HEK293T (cell line): ENCODE measurements at places on chromosomes 12 and 14.

DNA sequence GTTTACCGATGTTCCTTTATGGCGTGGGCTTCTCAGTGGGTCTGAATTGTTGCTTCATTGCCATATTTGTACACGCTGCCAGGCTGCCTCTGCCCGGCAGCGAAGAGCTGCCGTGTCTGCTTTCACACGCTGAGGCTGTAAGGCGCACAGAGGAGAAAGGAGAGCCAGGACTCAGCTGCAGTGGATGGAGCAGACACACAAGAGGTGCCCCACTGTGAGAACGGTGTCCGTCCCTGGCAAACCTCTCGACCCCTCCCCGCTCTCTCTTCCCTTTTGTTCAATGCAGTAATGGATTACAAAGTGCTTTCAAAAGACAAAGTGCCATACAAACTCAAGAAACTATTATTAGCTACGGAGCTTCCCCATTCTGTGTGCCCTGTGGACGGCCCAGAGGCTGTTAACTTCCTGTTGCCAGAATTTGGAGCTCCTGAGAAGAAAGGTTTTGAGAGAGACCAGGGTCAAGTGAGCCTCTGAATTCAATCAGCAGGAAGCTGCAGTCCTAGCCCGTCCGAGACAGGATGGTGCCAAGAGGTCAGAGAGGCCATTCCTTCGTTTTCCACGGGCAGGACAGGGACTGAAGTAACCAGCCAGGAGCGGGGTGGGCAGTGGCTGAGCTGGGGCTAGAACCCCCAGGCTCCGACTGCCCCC is 15.8 kb downstream of the CCND2 start:
- DNase-seq = no peak

DNA sequence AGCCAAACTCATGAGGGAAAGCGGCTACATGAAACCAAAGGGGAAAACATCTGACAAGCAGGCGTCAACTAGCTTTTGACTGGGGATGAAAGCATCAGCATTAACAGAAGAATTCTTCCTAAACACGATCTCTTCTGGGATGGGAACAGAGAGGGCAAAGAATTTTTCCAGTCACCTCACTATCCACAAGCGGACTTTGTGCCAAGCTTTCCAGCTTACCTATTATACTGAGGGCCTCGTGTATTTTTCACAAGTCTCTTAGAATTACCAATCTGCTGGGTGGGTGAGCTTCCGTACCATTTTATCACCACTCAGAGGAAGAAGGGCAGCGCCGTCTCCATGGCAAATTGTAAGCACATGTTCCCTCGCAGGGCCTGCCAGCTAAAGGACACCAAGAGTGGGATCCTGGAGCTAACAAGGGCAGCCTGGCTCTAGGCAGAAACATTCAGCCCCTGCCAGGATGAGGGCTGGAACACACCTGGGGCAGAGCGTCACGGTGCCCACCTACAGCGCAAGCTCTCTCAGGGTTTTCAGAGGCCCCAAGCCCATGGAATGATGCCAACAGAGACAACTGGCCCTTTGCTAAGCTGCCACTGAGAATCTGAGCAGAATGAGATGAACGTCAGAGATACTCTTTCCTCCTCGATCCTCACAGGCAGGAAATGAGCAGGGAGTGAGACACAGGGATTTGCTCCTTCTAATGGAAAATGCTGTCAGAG is 74.6 kb downstream of the CHGA start:
- DNase-seq = no peak

DNA sequence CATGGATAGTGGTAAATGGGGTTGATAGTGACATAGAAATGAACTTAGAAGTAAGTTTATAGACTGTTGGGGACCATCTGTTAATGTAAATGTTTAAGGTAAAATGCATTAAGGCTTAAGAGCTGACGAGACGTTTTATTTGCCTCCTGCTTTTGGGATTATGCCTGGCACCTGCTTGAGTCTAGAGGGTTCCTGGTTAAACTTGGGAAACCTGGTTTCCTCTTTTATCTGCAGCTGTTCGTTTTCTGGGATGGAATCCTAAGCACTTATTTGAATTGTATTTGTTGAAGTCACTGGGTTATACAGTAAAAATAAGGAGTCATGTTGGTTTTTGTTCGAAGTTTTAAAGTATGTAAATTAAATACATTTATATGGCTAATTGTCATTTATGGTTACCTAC is 914.7 kb downstream of the NRXN3 start:
- DNase-seq = no peak

- DNase-seq = no peak
Measured at GRCh38 chr12:130873825-130874224, 2.0 kb downstream of the RAN start.

DNA sequence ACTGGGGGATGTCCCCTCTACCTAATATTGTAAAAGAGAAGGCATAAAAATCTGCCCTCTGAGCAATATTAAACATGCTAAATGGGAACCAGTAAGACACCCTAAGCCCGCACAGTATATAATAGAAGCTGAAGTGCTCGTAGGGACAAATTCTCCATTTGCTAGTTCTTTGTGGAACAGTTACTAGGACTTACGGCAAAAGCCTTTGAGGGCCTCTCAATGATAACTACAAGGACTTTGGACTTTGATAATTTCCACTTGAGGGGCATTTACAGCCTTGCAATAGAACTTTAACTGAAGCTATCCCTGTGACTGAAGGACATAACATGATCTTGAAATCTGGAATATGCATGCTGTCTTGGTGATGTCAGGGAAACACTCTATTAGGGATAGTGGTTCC is 111.5 kb upstream of the IFNG-AS1 start:
- no peak for DNase-seq

DNA sequence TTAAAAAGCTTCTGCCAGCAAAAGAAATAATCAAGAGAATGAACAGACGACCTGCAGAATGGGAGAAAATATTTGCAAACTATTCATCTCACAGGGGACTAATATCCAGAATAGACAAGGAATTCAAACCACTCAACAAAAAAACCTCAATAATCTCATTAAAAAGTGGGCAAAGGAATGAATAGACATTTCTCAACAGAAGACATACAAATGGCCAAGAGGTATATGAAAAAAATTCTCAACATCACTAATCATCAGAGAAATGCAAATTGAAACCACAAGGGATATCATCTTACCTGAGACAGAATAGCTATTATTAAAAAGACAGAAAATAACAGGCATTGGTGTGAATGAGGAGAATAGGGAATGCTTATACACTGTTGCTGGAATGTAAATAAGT is 270.0 kb downstream of the DACT1 start:
- no peak for DNase-seq

DNA sequence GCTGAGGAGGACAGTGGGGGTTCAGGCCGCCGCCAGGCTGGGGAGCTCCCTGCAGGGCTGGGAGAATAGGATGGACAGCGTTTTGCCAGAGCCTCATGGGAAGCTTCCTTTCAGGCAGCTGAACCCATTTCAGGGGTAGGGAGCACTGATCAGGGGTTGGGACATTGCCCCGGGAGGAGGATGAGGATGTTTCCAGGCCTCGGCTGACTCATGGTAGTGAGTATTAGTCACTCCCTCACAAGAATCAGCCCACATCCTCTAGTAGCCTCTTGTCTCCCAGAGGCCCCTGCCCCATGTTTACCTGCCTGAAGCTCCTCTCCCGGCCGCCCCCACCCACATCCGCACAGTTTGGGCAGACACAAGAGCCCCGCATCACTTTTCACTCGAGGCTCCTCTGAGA is 89.8 kb downstream of the ZFP36L1 start:
- no peak for DNase-seq

GRCh38 chr12:100533376-100533775 is 40.1 kb upstream of the GAS2L3 start:
- DNase-seq = no peak

GRCh38 chr12:93621986-93622385 is 49.5 kb downstream of the SOCS2 start:
- DNase-seq = no peak

- DNase-seq = peak; percentile 58
Measured at GRCh38 chr12:113092607-113093408, 36.3 kb downstream of the DTX1 start.

- DNase-seq = no peak
Measured at GRCh38 chr12:106332536-106332935, 25.0 kb upstream of the POLR3B start.

- DNase-seq = no peak
Measured at GRCh38 chr12:52533686-52534470, 13.7 kb upstream of the KRT5 start.

- no peak for DNase-seq
Measured at GRCh38 chr12:15592934-15593333, 196.3 kb downstream of the EPS8 start.

DNA sequence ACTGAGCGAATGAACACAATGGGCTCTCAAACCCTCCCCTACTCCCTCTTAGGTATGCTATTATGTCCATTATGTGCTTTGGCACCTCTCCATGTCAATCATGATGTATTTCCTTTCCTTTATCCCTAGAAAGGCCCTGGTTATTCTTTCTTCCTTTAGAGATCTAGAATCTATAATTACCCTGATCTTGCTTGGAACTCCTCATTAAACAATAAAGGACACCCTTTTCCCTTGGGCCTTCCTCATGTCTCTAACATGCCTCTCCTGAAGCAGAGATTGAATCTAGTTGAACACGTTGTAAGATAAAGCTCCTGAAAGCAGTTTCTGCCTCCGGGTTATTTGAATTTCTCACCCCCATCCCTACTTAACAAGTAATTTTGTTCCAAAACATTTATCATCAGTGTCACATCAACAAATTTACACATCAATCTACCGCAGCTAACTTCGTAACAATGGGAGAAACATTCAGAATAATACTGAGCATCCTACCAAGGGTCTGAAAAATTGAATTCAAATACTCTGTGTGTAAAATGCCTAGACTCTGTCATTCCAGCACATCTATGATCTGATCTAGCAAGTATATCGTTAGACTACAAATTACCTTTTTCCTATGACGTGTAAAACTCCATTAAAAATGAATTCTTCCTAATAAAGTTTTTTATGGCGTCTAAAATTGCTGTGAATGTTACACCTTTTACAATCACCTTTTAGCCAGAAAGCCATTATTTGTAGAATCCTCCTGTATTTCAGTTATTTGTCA is 5.4 kb downstream of the USP44 start:
- DNase-seq = no peak

GRCh38 chr12:107843351-107844311 is 69.1 kb downstream of the ASCL4 start:
- no peak for DNase-seq

- no peak for DNase-seq
Measured at GRCh38 chr12:79618848-79619404, 71.8 kb downstream of the PAWR start.

DNA sequence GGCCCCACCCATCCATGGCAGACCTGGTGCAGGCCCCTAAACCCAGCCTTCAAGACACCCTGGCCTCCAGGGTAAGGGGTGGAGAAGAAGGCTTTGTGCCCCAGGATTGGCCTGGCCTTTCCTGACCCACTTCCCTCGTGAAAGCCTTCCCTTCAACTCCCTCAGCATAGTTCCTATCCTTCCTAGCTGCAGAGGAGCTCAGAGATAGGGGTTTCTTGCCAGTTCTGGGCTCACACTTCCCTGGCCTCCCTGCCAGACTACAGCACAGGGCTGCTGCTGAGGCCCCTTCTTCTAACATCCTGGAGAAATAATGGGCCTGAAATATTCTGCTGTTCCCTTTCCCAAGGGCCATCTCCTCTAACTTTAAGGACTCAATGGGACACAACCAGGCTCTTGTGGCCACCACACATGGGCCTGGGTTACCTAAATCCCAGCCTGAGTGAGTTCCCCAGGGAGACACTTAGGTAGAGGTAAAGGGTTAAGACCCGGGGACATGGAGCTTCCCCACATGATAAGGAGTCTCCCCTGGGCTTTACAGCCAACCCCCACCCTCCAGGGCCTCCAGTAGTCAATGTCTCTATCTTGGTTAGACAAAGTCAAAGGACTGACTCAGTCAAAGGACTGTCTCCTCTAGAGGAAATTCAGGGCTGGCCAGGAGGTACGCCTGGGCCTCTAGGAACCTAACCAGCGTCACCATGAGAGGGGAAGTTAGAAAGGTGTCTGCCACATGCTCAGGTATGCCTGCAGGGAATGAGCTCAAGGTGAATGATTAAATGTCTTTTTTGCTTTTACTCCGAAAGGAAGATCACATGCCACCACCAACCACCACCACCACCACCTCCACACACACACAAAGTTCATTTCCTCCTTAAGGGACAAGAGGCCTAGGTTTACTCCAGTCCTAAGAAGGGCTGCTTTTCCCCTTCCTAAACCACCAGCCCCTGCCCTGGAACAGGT is 7.1 kb downstream of the ZFP36L1 start:
- no peak for DNase-seq

DNA sequence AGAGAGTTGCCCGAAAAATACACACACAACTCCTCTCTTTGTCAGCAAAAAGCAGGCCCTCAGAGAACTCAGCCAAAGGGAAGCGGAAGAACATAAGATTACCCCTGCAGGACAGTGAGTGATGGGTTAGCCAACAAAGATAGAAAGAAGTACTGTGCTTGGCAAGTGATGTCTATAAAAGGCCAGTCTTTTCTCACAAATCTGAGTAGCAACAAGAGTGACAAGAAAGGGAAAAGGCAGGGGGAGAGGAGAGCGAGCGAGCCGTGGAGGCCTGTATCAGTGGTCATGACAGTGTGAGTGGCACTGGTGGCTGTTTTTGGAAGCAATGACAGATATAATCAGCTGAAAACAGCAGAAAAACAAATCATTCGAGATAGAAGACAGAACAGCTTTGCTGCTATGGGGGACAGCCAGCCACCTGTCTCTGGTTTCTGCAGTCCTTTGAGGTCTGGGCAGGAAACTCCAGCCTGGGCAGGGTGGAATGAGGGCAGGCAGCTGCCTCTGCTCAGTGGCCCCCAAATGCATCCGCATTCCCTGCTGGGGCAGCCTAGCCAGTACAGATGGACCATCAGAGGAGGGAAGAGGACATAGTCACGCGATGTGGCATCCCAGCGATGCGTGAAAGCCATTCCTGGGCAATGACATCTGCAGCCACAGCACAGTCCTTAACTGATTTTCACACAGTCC is 74.7 kb downstream of the TRIM9 start:
- DNase-seq = no peak

- DNase-seq = no peak
Measured at GRCh38 chr12:53300187-53300586, 692 bp downstream of the MYG1 start.

GRCh38 chr12:46214668-46215436 is 54.0 kb downstream of the SLC38A1 start:
- no peak for DNase-seq

- DNase-seq = no peak
Measured at GRCh38 chr12:120453060-120453750, 7.0 kb downstream of the GATC start.

DNA sequence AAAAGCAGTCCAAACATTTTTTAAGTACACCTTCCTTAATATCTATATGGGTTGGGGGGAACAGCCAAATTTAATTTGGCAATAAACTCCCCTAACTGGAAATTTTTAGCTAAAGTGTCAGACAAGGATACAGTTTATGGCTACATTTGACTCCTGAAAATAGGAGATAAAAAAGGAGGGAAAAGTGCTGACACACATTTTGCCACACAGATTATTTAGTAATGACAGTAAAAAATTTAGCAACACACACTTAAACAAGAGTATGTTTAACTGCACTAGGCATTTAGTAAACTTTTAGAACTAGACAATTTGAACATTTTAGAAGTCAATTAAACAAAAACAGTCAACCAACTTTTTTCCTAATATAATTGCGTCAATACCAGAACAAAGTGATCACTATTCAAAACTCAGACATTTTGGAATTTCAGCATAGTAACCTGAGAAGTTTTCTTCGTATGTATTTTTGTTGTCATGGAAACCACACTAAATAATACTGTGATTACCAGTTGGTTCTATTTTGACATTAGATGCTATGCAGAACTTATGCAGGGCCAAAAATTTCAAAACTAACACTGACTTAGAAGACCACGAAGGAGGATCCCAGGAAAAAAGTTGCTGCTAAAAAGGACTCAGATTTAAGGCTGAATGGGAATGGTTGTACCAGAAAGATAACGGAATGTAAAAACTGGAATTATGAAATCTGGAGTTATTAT is 13.4 kb downstream of the GMFB start:
- no peak for DNase-seq
